Fibroblast of skin of left quadriceps (primary cell): ENCODE measurements at places on chromosomes 12 and 14.

GRCh38 chr14:41607966-41608663 is 1.4 kb downstream of the LRFN5 start:
- no peak for DNase-seq

DNA sequence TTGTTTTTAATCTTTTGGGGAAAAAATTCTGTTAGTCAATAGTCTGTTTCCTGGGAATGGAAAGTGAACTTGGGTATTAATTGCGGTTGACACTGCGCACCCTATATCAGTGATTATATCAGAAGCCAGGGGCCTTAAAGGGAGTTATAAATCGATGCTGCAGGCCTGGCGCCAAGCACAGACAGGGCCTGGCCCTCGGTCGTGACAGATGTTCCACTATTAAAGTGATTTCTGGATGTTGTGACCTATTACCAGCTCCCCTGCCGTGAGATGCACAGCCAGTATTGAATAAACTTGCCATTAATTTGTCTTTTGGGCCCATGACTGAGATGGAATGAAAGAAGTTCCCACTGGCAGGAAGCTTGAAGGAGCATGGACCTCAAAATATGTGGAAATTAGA is 45.1 kb upstream of the KITLG start:
- no peak for DNase-seq

DNA sequence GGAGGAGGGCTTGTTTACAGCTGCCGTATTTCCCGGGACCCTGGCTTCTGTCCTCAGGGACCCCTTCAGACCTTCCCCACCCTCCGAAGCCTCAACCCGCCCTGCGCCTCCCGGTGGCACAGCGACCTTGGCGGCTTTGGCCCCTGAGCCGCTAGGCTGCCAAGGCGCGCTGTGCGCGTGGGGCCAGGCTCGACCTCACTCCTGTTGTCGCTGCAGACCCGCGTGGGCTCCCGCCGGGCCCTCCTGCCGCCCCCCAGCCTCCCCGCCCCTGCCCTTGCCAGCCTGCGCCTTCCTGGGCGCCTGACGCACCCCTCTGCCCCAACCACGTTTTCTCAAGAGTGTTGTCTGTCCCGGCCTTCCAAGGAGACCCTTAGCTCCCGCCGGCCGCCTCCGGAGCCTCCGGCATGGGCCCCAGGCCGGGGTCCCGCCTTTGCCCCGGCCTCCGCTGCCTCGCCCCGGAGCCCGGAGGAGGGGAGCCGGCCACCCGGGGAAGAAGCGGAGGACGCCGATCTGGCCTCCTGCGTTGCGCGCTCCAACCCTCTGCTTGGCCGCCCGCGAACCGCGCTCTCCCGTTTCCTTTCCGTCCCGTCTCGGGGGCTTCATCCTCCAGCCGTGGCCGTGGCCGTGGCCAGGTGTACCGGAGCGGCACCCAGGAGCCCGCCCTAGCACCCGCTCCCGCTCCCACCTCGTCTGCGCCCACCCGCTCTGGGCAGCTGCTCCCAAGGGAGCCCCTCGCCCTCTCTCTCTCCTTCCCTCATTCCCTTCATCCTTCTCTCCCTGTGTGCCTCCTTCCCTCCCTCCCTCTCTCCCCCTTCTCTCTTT is 19.9 kb downstream of the PPP2R5C start:
- no peak for DNase-seq

DNA sequence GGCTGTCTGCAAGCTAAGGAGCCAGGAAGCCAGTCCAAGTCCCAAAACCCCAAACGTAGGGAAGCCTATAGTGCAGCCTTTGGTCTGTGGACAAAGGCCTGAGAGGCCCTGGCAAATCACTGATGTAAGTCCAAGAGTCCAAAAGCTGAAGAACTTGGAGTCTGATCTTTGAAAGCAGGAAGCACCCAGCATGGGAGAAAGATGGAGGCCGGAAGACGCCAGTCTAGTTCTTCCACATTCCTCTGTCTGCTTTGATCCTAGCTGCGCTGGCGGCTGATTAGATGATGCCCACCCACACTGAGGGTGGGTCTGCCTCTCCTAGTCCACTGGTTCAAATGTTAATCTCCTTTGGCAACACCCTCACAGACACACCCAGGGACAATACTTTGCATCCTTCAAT is 58.5 kb downstream of the CAPS2 start:
- no peak for DNase-seq

- DNase-seq, result no peak
Measured at GRCh38 chr12:32261638-32262037, 137.7 kb upstream of the FGD4 start.

GRCh38 chr12:70258605-70259403 is 15.6 kb downstream of the CNOT2 start:
- no peak for DNase-seq

GRCh38 chr14:89429199-89430181 is 12.5 kb upstream of the FOXN3 start:
- no peak for DNase-seq

- DNase-seq, result no peak
Measured at GRCh38 chr14:30600922-30601918, 20.9 kb upstream of the SCFD1 start.

GRCh38 chr12:43287706-43288383 is 264.2 kb downstream of the ADAMTS20 start:
- DNase-seq, result no peak

- no peak for DNase-seq
Measured at GRCh38 chr12:95231190-95231589, 13.6 kb downstream of the VEZT start.

- DNase-seq, result no peak
Measured at GRCh38 chr12:25942709-25943108, 15.8 kb upstream of the RASSF8 start.

DNA sequence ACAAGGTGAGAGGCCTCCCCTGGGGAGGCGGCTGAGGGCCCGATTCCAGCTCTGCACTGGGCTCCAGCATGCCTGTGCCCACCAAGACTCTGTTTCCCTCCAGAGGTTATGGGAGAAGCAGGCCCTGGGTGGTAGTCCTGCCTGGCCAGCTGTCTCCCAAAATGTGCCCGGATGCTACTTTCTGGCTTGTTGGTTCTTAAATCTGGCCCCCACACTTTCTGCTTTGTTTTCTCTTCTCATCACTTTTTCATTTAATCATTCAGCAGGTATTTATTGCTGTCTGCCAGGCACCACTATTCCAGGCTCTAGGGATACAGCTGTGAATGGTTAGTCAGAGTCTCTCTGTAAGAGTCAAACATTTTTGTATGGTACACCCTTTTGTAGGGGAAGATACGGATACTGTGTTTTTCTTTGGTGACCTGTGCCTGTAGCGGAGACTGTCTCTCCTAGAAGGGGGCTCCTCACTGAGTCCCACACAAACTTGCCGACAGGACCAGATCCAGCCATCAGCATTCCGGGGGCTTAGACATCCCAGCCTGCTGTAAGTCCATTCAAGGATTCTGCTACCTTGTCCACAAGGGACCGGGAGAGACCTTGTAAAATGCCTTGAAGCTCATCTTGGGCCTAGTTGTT is 3.8 kb downstream of the DHRS2 start:
- peak; percentile 23 for DNase-seq

- DNase-seq, result no peak
Measured at GRCh38 chr14:77508876-77509275, 10.3 kb upstream of the ISM2 start.

- DNase-seq, result peak; percentile 20
Measured at GRCh38 chr14:35687335-35687939, 121.7 kb downstream of the RALGAPA1 start.
